ENCODE measurements at places on chromosomes 3 and 15.

- no peak for DNase-seq
These were observed 127.6 kb upstream of the UBE2E2 start for GRCh38 chr3:23075496-23075895.

GRCh38 chr3:124363476-124363875, 366.8 kb upstream of the UMPS start:
- no peak for DNase-seq

DNA sequence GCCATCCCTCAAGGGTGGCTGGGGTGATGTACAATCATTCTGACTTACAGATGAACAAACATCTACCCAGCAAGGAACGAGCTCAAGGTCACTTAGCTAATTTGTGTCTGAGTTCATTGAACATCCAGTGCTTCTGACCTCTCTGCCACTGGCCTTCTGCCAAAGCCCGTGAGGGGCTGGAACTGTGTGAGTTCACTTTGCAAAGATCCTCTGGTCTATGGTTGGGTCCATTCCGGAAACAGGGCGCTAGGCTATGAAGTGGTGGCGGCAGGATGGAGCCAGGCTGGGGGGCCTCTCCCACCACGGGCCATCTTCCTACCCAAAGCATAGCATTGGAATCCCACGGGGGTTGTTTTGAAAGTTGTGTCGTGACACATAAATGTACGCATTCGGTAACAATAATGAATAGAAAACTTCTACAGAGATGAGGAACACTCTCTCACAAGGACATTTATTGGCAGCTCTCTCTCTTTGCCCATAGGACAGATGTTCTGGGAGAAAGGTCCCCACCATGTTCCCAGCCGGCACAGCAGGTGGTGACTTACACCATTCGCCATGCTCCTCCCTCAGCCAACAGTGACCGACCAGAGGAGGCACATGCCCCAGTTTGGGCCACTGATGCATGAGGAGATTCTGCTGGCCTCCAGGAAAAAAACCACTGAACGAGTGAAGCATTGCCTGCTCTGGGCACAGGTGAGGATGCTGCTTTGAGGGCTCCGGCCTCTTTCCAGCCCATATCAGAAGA, 214.7 kb upstream of the CHRNA7 start:
- no peak for DNase-seq

DNA sequence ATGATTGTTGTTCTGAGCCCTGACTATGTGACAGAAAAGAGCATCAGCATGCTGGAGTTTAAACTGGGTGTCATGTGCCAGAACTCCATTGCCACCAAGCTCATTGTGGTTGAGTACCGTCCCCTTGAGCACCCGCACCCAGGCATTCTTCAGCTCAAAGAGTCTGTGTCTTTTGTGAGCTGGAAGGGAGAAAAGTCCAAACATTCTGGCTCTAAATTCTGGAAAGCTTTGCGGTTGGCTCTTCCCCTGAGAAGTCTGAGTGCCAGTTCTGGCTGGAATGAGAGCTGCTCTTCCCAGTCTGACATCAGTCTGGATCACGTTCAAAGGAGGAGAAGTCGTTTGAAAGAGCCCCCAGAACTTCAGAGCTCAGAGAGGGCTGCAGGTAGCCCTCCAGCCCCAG, 142.0 kb downstream of the IL1RAP start:
- no peak for DNase-seq

- DNase-seq = peak; percentile 16
These were observed 27.6 kb downstream of the ZNF589 start for GRCh38 chr3:48268381-48268935.

DNA sequence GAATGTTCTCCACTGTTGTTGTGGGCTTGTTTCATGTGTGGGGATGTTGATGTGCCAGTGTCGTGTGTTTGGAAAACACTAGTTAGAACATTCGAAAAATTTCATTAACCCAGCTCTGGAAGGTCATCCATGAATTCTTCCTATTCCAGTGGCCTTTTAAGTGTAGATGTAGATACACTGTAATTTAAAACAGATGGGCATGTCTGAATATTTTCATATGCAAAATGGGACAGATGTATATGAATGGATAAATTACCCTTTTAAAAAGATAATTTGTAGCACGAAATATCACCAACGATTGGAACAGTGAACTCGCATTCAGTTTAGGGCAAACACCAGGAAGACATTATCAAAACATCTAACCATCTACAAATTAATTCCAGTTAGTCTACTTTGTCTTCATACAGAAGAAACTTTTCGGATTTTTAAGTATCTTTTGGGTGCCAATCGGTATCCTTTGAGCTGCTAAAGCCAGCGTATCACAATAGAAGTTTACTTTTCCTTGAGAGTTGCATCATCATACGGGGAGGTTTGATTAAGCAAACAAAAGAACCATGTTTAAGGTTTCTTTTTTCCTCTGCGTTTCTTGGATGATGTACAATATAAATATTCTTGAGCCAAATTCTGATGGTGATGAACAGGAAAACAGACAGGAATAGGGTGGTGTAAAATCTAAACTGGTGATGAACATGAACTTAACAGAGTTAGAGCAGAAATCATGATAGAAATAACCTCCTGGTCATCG, 528.1 kb downstream of the FOXP1 start:
- DNase-seq = no peak

DNA sequence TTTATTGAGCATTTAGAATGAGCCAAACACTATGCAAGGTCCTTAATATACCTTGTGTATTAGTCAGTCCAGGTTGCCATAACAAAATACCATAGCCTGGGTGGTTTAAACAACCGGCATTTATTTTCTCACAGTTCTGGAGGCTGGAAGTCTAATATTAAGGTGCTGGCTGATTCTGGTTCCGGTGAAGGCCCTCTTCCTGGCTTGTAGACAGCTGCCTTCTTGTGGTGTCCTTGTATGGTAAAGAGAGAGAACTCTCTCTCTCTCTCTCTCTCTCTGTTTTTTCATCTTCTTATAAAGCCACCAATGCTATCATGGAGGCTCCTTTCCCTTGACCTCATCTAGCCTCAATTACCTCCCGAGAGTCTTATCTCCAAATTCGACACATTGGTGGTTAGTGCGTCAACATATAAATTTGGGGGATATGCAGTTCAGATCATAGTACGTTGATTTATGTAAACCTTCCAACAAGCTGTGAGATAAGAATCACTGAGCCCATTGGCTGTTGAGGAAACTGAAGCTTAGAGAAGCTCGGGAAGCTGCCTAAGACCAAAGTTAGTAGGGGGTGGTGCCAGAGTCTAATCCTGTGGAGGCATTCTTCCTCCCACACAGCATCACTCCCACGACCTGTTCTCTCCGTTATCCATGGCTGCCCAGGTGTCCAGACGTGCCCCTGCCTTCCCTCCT, 298.0 kb upstream of the PROK2 start:
- no peak for DNase-seq

DNA sequence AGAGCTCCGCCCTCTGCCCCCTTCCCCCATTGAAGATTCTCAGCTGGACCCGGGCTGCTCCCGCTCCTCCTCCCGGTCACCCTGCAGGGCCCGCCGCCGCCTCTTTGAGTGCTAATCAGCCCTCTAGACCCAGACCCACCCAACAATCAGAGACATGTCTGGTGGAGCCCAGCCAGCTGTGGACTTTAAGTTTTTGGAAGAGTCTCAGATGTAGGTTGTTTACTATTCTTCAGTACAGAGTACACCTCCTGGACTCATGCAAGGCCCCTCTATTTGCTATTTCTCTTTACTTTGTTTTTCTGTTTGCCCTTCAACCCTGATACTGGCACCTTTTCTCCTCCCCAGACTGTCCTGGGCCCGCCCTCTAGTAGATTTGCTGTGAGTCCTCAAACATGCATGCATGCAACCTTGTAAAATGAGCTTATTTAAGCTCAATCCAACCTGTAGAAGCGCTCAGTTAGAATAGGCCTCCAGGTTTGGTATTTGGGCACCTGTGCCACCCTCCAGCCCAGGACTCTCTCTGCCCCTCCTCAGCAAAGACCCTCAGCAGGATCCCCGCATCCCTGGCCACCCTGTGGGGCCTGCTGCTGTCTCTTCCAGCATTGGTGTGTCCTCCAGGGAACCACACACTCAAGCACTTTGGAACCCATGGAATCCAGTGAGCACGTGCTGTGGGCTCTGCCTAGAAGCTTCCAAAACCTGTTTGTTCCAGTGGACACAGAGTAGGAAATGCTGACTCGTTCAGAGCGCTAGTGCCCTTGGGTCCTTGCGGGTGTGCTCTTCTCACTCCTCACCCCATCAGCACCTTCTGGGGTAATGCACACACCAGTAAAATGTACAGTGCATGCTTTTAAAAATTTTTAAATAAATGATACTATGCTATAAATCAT, 4.6 kb downstream of the PRR23E start:
- DNase-seq = no peak

DNA sequence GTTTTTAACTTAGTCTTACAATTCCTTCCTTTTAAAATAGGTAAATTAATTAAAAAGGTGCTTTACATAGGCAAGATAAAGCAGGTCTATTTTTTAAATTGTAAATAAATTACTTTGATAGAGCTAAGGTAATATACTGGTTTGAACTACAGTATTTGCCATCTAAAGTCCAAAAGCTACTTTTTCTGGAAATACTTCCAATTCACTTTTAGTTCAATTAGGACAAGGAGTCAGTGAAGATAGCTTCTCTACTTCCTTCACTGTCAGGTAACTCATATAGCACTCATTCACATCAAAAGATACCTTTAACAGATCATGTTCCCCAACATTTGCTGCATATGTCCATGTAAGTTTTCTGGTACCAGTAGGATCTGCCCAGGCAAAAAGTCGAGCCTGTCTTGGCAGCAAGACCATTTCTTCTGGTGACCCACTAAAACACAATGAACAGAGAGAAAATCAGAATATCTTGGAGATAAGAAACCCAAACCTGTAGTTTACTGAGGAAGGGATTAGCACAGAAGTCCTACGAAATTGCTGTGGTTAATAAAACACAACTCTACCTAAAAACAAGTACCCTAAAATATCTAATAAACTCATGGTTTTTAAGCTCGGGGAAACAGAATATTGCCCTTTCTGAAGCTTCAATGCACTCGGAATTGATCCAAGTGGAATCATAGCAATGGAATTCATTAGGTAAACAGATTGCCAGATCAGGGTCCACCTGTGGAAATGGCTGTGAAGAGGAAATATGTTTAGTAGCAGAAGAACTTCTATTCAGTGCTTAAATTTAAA, 153.1 kb downstream of the VPS13C start:
- no peak for DNase-seq

- no peak for DNase-seq
These were observed 75.3 kb upstream of the C2CD4B start for GRCh38 chr15:62240121-62241096.

DNA sequence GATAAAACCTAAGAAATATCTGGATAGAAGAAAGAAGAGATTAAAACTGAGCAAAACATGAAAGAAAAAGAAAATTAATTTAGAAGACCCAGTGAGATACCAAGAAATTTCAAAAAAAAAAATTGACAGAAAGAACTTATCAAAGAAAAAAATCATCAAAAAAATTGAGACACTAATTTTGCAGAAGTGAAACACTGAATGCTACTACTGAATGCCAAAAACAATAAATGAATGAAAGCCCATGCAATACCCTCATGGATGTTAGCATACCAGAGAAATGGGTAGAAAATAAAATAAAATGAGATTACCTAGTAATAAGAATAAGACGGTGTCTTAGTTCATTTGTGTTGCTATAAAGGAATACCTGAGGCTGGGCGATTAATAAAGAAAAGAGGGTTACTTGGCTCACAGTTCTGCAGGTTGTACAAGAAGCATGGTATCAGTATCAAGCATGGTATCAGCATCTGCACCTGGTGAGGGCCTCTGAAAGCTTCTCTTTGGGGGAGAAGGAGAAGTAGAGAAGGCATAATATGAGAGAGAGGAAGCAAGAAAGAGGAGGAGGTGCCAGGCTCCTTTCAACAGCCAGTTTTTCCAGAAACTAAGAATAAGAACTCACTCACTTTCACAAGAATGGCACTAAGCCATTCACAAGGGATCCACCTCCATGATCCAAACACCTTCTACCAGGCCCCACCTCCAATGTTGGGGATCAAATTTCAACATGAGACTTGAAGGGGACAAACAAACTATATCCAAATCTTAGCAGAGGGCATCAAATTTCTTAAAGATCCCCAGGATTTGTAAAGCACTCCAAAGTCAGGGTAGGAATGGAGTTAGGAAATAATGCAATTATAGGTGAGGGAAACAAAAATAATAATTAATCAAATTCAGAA, 73.2 kb downstream of the BTLA start:
- DNase-seq = no peak

- no peak for DNase-seq
These were observed 434.9 kb upstream of the THRB start for GRCh38 chr3:24929521-24929920.

DNA sequence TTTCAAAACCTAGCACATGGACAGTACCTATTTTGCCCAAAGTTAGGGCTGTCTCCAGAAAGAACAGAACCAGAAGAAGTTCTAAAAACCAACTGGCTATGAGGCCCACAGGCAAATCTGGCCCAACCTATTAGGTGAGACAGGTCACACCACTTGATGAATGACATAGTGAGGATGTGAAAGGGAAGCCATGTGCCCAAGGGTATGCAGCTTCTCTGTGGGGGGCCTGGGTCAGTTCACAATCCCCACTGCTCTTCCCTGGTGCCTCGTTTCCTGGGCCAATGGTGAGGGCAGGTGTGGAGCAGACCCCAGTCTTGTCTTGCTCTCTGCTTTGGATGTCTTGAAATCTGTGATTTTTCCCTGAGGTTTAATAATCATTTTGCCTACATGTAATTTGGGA, 8.9 kb downstream of the INSYN1 start:
- no peak for DNase-seq

DNA sequence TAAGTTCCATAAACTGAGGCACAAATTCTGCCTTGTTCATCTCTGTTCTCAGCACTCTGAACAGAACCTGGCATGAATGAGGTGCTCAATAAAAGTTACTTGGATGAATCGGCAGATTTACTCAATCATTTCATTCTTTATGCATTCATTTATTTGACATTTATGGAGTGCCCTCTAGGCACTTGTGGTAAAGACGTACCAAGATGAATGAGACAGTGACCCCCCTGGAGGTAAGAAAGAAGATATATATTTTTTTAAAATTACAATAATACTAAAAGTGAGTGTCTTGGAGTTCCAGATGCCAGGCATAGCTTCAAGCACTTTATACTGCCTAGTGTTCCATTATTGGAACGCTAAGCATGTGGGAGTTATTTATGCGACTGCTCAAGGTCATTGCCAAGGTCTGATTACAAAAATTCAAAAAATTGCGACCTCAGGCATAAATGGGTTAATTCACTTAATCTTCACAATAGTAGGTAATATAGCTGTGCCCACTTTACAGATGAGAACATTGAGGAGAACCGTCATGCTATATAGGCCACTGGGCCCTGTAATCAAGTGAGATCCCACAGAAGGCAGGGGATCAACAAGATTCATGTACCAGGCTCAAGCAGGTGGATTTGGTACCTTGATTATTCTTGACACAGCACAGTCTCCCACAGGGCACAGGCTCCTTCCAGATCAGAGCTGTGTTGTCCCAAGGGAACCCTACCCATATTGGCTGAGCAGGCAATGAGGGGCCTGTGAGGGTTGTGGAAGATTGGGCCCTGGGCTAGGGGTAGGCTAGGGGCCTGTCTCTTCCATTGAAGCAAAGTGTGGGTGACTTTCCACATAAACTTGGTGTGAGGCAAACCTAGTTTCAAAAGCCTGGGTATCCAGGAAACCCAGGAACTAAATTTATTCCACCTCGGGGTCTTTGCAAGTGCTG, 10.7 kb downstream of the XIRP1 start:
- no peak for DNase-seq
